Naive thymus-derived CD4-positive, alpha-beta T cell (primary cell): ENCODE measurements at places on chromosomes 1 and 21.

- DNase-seq = no peak
Measured at GRCh38 chr21:35333831-35334618, 284.9 kb upstream of the RUNX1 start.

GRCh38 chr21:16002874-16003466 is 273.2 kb downstream of the USP25 start:
- no peak for DNase-seq

DNA sequence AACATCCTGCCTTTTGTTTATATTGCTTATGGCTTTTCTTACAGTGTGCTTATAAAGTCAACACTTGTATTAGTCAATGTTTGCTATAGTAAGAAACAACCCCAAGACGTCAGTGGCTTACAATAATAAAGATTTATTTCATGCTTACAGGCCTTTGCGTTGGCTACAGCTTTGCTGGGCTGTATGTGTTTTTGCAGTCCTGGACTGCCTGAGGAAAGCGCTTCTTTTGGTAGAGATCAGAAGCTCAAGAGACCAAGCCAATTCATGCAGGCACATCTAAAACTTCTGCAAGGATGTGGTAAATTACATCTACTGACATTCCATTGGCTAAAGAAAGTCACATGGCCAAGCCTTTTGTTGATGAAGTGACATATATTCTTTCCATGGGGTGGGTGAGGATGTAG is 17.5 kb upstream of the PRKAA2 start:
- DNase-seq = no peak

DNA sequence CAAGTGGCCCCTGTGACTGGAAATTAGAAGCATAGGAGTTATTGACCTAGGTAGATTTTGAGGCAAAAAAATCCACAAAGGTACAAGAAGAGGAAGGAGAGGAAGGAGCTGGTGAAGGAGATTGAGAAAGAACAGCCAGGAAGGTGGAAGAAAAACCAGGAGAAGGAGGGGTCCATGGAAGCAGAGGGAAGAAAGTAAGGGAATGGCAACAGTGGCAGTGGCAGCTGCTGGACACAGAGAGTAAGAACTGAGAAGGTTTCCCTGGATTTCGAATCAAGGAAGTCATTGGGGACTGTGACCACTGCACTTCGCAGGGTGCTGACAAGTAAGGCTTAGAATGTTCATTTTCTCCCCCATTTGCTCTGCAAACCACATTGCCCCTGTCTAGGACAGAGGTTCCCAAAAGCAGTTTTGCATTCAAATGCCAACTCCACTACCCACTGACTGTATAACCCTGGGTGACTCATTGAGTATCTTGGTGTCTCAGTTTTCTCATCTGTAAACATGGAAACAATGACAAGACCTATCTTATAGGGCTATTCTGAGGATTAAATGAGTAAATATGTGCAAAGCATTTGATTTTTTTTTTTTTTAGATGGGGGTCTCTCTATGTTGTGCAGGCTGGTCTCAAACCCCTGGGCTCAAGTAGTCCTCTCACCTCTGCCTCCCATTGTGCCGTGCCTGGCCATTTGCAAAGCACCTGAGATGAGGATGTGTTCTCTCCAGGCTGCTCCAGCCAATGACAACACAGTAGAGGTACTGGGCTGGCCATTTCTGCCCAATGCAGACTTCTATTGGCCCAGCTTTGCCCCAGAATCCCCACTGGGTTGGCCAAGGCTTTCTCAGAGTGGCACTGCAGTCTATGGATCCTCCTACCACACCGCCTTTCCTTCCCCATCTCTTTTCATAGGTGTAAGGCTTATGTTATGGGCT is 9.3 kb upstream of the CAPN2 start:
- no peak for DNase-seq

- no peak for DNase-seq
Measured at GRCh38 chr1:85378534-85378933, 86.4 kb downstream of the DDAH1 start.

- DNase-seq = no peak
Measured at GRCh38 chr21:38351961-38352521, 95.2 kb downstream of the KCNJ15 start.

- DNase-seq = no peak
Measured at GRCh38 chr1:116076831-116077230, 34.4 kb upstream of the MAB21L3 start.

- no peak for DNase-seq
Measured at GRCh38 chr1:29234471-29234870, 1.9 kb upstream of the PTPRU start.

GRCh38 chr1:201149400-201149799 is 4.9 kb downstream of the TMEM9 start:
- no peak for DNase-seq

- no peak for DNase-seq
Measured at GRCh38 chr1:228271701-228272251, 63.9 kb downstream of the OBSCN start.

DNA sequence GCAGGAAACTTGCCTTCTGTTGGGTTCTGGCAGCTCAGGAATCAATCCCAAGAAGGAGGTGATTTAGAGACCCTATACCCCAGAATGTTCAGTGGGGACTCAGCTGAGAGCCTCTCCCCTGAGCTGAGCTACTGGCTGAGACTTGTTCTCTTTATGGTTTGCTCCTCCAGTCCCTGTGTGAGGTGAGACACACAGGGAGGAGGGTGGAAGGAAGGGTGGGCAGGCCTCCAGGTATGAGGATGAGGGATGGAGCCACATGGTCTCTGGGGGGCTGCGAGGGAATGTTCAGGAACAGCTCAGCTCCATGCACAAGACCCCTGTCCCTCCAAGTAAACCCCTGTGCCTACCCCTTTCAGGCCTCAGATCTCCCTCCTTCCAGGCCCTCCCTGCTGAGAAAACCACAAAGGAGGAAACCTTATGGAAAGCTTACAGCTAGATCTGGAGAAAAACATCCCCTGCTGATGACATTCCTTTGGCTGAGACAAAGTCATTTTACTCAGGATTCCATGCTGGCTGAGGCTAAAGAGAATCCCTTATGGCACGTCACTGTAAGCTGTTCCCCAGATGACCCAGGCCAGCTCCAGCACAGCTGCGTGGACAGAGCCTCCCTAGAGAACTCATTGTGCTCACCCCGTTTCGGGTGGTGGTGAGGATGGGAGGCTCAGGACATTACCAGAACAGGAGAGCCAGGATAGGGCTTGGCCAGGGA is 91.5 kb upstream of the IPO9 start:
- DNase-seq = no peak

GRCh38 chr1:246304484-246305259 is 202.4 kb downstream of the SMYD3 start:
- DNase-seq = no peak

DNA sequence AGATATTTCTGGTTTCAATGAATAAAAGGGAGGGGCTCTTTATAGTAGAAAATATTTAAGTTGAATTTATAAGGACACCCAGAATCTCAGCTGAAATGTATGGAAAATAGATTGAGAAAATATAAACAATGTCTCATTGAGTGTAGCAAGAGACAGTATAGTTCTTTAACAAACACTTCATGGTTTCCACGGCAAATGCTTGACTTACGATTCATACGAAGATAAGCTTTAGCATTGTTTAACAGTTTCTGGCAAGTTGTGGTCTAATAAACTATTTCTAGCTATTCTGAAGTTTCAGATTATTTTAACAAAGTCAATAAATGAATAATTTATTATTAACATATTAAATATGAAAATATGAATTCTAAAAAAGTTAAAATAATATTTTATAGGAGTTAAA is 1419.4 kb downstream of the KCNT2 start:
- no peak for DNase-seq

DNA sequence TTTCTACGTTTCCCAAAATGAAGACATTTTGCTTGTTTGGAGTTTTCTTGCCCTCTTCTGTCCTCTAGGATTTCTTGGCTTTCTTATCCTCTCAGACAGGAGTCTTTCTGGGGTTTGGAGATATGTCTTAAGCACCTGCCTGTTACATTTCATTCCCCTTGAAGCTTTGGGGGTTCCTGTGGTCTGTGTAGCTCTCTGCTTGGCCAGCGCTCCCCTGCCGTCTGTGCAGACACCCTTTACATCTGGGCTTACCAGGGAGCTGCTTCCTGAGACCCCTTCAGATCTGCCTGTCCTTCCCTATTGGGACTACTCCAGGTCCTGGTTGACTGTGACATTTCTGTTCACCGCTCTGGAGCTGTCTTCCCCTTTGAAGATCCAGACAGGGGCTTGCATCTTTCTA is 171.9 kb upstream of the CSF3R start:
- DNase-seq = no peak

DNA sequence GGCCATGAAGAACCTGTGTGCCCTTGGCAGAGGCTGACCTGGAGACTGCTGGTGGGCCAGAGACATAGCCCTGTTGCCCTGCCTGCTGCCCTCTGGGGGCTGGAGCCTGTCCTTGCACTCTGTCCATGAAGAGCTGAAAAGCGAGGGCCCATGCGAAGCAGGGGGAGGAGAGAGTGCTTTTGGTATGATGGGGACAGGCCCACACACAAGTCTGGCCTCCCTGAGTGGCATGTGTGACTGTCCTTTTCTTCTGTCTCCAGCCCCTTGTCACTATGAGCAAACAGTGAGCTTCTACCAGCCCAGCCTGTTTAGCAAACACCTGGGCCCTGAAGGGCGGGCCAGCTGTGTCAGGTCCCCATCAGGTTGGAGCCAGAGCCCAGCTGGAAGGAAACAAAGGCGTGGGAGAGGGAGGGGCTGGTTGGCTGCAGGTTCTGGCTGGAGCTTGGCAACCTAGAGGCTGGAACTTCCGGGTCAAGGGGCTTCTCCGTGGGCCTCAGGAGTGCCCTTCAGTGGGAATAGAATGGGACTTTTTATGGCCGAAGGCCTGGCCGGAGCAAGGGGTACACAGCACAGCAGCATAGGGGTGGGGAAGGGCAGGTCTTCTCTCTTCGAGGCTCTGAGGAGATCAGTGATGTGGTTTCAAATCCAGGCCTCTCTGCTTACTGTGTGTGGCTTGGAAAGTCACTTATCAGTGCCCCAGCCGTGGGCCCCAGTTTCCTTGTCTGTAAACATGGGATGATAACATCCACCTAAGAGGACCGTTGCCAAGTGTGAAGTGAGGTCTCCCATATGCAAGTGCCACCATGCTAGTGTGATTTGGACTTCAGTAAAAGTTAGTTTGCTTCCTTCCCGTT is 14.3 kb downstream of the QSOX1 start:
- DNase-seq = no peak

DNA sequence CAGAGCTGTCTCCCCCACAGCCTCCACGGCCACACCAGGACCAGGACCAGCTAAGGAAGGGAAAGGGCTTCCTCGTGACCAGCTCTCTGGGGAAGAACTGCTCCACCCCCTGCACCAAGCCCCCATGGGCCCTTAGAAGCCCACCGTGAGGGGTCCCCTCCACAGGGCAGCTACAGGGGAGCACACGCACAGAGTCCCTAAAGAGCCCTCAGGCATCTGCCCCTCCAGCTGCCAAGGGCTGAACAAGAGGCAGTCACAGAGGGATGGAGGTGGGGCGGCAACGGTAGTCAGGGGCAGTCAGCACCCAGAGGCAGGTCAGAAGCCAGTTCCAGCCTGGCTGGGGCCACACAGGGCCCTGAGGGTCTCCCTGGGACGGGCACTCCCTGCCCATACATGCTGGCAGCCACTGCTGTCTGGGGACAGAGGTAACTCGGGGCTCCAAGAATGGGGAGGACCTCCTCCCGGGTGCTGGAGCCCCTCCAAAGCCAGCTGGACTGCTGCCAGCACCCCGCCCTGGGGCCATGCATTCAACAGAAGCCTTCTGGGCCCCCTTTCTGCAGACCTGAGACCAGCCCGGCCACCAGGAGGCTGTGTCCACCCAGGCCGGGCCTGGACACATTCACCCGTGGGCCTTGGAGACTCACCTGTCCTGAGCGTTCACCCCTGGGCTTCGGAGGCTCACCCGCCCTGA is 18.7 kb downstream of the SLC19A1 start:
- DNase-seq = peak; percentile 6
